ENCODE measurements at places on chromosomes 11 and 22. TPM values are rescaled to one million over a fixed set of nuclear protein-coding genes. Genes with fewer than 3 reads are reported as not detected.

GRCh38 chr11:44516688-44517507, 48.6 kb upstream of the CD82 start:
- H3K27me3 ChIP-seq, result peaks cover 61% of the 10 kb centered on the region
- H3K27ac ChIP-seq, result no peak overlapping the region
- DNase-seq, result no peak
- no peak overlapping the region for H3K4me3 ChIP-seq

DNA sequence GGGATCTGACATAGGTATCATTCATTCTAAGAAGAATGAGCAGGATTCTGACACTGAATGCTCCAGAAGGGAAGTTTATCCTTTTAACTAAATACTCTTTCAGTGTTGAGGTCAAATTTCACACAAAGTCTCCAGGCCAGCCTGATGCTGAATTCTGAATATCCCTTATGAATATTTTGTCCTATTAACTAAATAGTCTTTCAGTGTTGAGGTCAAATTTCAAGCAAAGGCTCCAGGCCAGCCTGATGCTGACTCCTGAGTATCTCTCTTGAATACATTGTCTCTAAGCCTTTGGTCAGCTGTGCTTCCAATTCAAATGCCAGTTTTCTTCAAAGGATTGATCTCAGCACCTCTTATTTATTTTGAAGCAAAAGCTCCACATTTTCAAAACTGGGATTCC, 676.8 kb downstream of the NTM start:
- no peaks in the 10 kb centered on the region for H3K4me1 ChIP-seq
- H3K4me3 ChIP-seq, result no peak overlapping the region
- H3K27me3 ChIP-seq, result peaks cover 8% of the 10 kb centered on the region

The NDUFV1 gene
- 239 TPM for total RNA-seq

DNA sequence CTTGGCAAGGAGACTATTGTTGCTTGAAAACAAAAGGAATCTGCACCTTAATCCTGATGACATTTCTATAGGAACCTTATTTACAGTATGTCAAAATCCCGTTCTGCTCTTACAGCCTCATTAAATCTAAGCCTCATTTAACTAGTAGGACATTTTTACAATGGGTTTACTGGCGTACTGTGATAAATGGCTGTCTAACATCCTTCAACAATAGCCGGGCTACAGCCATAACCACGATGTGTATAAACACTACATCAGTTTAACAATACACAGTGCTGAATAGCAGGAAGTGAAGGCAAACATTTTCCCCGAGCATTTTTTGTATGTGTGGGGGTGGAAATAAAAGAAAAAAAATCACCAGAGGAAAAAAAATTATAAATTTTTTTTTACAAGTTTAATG, 131.2 kb downstream of the ARL14EP start:
- H3K27me3 ChIP-seq, result peaks cover 28% of the 10 kb centered on the region
- H3K27ac ChIP-seq, result no peak overlapping the region

GRCh38 chr22:29689206-29689879, 30.5 kb upstream of the CABP7 start:
- DNase-seq, result no peak
- H3K27ac ChIP-seq, result no peak overlapping the region
- H3K4me3 ChIP-seq, result no peak overlapping the region
- H3K4me1 ChIP-seq, result peaks cover 6% of the 10 kb centered on the region
- no peaks in the 10 kb centered on the region for H3K36me3 ChIP-seq
- H3K27me3 ChIP-seq, result no peaks in the 10 kb centered on the region

DNA sequence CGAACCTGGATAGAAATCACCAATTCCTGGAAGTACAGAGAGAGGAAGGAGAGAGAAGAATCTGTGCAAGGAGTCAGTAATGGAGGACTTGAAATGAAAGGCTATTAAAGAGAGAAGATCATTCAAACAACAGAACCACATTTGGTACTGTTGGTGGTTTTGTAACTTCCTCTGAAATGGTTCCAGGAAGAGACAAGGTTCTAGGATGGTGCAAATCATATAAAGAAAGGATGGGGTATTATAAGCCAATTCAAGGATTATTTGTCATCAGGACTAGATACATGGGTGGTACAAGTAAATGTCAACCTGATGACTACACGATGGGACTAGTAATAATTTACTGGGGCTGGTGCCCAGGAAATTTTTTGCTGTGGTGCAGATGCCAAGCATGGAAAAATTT, 28.9 kb upstream of the TMA7B start:
- no peak overlapping the region for H3K27ac ChIP-seq
- no peak for DNase-seq
- no peak overlapping the region for H3K4me3 ChIP-seq
- H3K27me3 ChIP-seq, result no peaks in the 10 kb centered on the region
- peaks cover 37% of the 10 kb centered on the region for H3K4me1 ChIP-seq

DNA sequence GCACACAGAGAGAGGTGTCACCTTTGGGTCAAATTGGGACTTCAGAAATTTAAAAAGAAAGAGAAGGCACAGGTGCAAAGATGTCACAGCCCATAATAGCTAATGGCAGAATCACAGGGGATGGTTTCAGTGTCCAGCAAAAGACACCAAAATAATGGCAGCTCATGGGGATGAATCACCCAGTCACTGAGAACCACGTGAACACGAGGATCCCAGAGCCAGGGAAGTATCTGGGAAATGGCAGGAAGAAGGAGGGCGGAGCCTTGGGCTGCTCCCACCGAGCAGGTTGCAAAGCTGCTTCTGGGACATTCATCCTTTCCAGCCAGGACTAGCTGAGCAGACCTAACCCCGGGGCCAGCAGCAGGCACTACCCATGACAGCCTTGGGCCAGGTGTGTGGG, 45.6 kb downstream of the TRMU start:
- peaks cover 3% of the 10 kb centered on the region for H3K4me1 ChIP-seq
- H3K27me3 ChIP-seq, result no peaks in the 10 kb centered on the region
- H3K4me3 ChIP-seq, result no peak overlapping the region
- no peaks in the 10 kb centered on the region for H3K36me3 ChIP-seq

GRCh38 chr22:45310331-45310976, 720 bp downstream of the FAM118A start:
- no peaks in the 10 kb centered on the region for H3K36me3 ChIP-seq
- H3K4me3 ChIP-seq, result peak overlapping the region; percentile 93
- peak overlapping the region; percentile 100 for H3K27ac ChIP-seq
- no peak for DNase-seq
- H3K4me1 ChIP-seq, result peaks cover 49% of the 10 kb centered on the region

DNA sequence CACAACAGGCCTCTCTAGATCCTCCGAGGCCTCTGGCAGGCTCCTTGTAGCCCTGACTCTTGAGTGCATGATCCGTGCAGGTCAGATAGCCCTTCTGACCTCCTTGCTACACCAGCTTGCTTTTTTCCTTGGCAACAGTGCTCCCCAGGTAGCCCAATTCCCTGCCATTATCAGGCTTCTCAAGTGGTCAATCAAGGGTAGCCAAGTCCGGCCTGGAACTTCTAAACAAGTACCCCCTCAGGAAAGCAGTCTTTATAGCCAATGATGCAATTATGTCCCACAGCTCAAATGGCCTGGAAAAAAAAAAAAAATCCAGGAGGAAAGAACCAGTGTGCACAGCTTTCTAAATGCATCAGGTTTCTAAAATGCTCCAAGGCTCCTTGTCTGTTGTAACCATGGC, 59.8 kb downstream of the TENM4 start:
- H3K27me3 ChIP-seq, result peaks cover 7% of the 10 kb centered on the region
- no peak overlapping the region for H3K4me3 ChIP-seq
- no peak overlapping the region for H3K27ac ChIP-seq
- no peaks in the 10 kb centered on the region for H3K36me3 ChIP-seq
- no peaks in the 10 kb centered on the region for H3K4me1 ChIP-seq

The TESMIN gene
- total RNA-seq, result 5.0 TPM

The XKR3 gene
- total RNA-seq, result not detected

GRCh38 chr11:96013461-96014213, 89.7 kb upstream of the MTMR2 start:
- no peak overlapping the region for H3K27ac ChIP-seq
- H3K36me3 ChIP-seq, result no peaks in the 10 kb centered on the region
- H3K27me3 ChIP-seq, result no peaks in the 10 kb centered on the region
- peak overlapping the region; percentile 80 for H3K4me3 ChIP-seq
- no peak for DNase-seq

The PRDM11 gene
- 6.5 TPM for total RNA-seq

GRCh38 chr11:47607380-47607779, 13.2 kb upstream of the C1QTNF4 start:
- H3K36me3 ChIP-seq, result peaks cover 5% of the 10 kb centered on the region
- no peak overlapping the region for H3K27ac ChIP-seq
- H3K4me3 ChIP-seq, result no peak overlapping the region
- no peak for DNase-seq
- H3K4me1 ChIP-seq, result no peaks in the 10 kb centered on the region

- no peak for DNase-seq
- H3K27ac ChIP-seq, result no peak overlapping the region
- no peaks in the 10 kb centered on the region for H3K27me3 ChIP-seq
- no peak overlapping the region for H3K4me3 ChIP-seq
Observed at GRCh38 chr11:61468002-61468401, 38.1 kb downstream of the SDHAF2 start.

DNA sequence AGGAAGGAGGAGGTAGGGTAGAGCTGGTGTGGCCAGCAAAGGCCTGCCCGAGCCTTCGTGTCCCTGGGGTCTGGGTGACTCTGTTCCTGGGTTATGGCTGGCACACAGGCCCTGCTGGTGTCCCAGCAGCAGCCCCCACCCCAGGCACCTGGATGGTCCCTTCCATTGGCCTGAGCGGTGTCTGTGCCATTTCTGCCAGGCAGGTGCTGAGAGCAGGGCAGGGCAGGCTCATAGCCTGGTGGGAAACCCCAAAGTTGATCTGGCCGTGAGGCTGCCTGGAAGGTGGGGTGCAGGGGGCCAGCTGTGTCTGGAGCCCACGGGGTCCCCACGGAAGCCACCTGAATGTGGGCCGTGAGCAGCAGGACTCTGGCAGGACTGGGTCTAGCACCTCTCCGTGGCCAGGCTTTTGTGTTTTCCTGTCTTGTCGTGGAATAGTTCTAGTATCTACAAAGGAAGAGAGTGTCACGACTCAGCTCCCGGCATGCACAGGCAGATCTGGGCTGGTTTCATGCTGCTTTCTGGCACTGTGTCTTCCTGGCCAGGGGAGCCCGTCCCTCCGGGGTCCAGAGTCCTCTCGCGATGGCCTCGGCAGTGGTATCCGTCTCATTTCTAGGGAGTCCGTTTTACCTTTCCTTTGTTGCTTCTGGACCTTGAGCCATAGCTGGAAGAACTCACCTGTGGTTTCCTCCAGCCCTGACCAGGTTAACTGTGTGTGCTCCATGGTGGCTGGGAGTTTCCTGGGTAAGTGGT, 83.7 kb downstream of the KCNQ1 start:
- no peaks in the 10 kb centered on the region for H3K27me3 ChIP-seq
- H3K4me3 ChIP-seq, result no peak overlapping the region
- no peak overlapping the region for H3K27ac ChIP-seq
- peaks cover 31% of the 10 kb centered on the region for H3K4me1 ChIP-seq
- H3K36me3 ChIP-seq, result no peaks in the 10 kb centered on the region

- H3K27me3 ChIP-seq, result peaks cover 27% of the 10 kb centered on the region
- peaks cover 6% of the 10 kb centered on the region for H3K4me1 ChIP-seq
Observed at GRCh38 chr11:19952116-19952605, 208.1 kb downstream of the DBX1 start.

- peaks cover 5% of the 10 kb centered on the region for H3K4me1 ChIP-seq
- H3K36me3 ChIP-seq, result no peaks in the 10 kb centered on the region
- no peak overlapping the region for H3K4me3 ChIP-seq
- no peaks in the 10 kb centered on the region for H3K27me3 ChIP-seq
- DNase-seq, result no peak
- H3K27ac ChIP-seq, result no peak overlapping the region
Observed at GRCh38 chr22:49519117-49519737, 308.4 kb downstream of the BRD1 start.

GRCh38 chr11:113977701-113978100, 2.8 kb downstream of the HTR3A start:
- H3K36me3 ChIP-seq, result peaks cover 2% of the 10 kb centered on the region
- DNase-seq, result no peak
- peaks cover 49% of the 10 kb centered on the region for H3K27me3 ChIP-seq

The POTEH gene
- not detected for total RNA-seq

DNA sequence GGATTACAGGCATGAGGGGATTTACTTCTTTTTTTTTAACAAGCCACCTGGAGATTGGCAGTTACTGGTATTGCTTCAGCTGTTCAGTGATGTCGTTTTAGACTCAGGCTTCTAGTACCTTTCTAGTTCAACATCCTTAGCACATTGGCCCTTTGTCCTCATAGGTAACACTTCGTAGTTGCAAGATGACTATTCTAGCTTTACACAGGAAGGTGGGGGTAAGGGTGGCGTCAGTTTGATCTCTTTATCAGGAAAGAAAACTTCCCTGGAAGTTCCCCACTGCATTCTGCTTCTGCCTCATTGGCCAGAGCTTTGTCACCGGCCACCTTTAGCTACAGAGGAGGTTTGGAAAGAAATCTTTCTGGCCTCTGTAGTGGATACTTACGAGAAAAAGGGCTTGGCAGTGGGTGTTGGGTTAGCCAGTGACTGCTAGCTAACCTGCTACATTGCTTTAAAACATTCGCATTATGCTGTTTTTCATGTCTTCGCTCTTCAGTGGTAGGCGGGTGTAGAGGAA, 40.7 kb downstream of the SFI1 start:
- H3K27me3 ChIP-seq, result no peaks in the 10 kb centered on the region
- DNase-seq, result no peak
- peaks cover 11% of the 10 kb centered on the region for H3K36me3 ChIP-seq
- H3K4me3 ChIP-seq, result no peak overlapping the region

GRCh38 chr22:43566561-43567332, 154.9 kb downstream of the MPPED1 start:
- no peak for DNase-seq
- H3K4me1 ChIP-seq, result no peaks in the 10 kb centered on the region
- H3K4me3 ChIP-seq, result peak overlapping the region; percentile 36
- no peaks in the 10 kb centered on the region for H3K36me3 ChIP-seq

The C11orf91 gene
- total RNA-seq, result not detected

DNA sequence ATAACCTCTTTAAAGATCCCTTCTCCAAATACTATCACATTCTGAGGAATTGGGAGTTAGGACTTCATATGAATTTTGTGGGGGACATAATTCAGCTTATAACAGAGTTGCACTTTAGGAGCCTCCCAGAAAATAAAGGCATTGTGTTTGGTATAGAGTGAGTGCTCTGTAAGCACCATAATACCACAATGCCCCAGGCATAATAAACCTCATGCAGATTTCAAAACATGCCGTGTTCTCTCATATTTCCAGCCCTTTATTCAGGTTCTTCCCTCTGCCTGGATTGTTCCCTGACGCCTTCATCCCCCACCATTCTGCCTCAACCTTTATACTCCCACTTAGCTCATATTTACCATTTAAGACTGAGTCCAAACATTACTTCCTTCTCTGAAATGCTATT, 398.8 kb upstream of the FAT3 start:
- DNase-seq, result no peak
- H3K27me3 ChIP-seq, result no peaks in the 10 kb centered on the region
- H3K4me1 ChIP-seq, result no peaks in the 10 kb centered on the region
- H3K27ac ChIP-seq, result no peak overlapping the region
- H3K36me3 ChIP-seq, result no peaks in the 10 kb centered on the region
- H3K4me3 ChIP-seq, result no peak overlapping the region

All from T-helper 17 cell (primary cell).